IMR-90 (cell line): ENCODE measurements at places on chromosomes 11 and 22. TPM values are rescaled to one million over a fixed set of nuclear protein-coding genes. Genes with fewer than 3 reads are reported as not detected.

SLC37A4 gene
- polyA plus RNA-seq, result 14.3 and 15.1 TPM in 2 replicates

DNA sequence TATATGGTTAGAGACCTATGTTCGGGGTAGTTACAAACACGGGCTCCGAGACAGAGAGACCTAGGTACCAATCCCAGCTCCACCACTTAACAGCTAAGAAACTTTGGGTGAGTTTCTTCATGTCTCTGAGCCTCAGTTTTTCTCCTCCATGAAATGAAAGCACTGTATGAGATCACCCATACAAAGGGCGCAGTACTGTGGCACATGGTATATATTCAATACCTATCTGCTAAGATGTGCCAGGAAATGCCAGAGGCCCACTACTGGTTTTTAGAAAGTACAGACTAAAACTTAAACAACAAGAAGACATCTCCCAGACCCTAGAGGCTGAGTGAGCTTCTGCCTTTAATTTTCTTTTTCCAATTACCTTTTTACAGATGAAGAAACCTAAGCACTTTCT is 69.5 kb downstream of the SLC1A2 start:
- no peak for DNase-seq

GRCh38 chr22:32469799-32470212 is 4.8 kb upstream of the FBXO7 start:
- peak; percentile 84 for DNase-seq

OR51B4 gene
- 0.11 TPM in 1 of 2 replicates, not detected in the other for polyA plus RNA-seq

OR10D3 gene
- polyA plus RNA-seq, result not detected in 2 replicates

MYRF gene
- 10.6 and 10.7 TPM in 2 replicates for polyA plus RNA-seq

GRCh38 chr11:72482211-72482812 is 48.0 kb upstream of the CLPB start:
- peak; percentile 69 for DNase-seq

BRSK2 gene
- polyA plus RNA-seq, result 0.55 and 0.62 TPM in 2 replicates

MMP8 gene
- 0.05 and 0.11 TPM in 2 replicates for polyA plus RNA-seq

- no peak for DNase-seq
Observed at GRCh38 chr11:67072295-67072694, 15.6 kb downstream of the RHOD start.

DNA sequence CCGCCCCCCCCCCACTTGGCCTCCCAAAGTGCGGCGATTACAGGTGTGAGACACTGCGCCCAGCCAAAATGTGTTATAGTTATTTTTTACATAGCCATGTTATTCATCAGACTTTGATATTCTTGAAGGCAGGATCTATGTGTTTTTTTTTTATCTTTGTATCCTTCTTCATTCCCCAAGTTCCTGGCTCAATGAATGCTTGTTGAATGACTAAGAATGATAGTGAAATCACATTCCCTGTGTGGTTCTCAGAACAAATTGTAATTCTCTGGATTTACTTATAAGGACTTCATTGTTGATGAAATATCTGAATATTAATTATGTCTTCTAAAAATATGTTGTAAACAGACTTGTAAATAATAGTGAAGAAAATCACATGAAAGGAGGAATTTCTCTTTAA is 33.5 kb downstream of the MMP7 start:
- peak; percentile 77 for DNase-seq

GRCh38 chr22:47388331-47388730 is 625.9 kb downstream of the TBC1D22A start:
- DNase-seq, result no peak

RHOD gene
- polyA plus RNA-seq, result 10.9 and 13.4 TPM in 2 replicates

DNA sequence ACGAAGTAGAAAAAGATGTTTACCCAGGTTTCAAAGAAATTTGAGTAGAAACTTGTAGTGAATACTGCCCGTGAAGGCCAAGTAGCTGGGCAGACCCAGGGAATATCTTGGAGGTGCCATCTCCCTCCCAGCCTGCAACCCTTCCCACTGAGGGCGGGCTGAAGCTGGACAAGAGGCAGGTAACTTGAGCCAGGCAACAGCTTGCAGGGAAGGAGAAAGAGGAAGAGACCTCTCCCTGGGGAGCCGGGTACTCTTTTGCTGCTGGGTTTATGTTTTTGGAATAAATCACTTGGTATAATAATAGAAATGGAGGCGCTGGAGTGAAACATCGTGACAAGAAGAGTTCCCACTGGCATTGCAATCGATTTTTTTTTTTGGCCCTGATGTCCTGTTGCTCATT is 49.4 kb upstream of the JAM3 start:
- no peak for DNase-seq

GAB4 gene
- polyA plus RNA-seq, result not detected in 2 replicates

- no peak for DNase-seq
Observed at GRCh38 chr22:48396091-48396784, 1431.4 kb downstream of the BRD1 start.
